Heart right ventricle (tissue), 16 donors: ENCODE measurements at places on chromosomes 12 and 14. TPM values are rescaled to one million over a fixed set of nuclear protein-coding genes. Genes with fewer than 3 reads are reported as not detected.

DNA sequence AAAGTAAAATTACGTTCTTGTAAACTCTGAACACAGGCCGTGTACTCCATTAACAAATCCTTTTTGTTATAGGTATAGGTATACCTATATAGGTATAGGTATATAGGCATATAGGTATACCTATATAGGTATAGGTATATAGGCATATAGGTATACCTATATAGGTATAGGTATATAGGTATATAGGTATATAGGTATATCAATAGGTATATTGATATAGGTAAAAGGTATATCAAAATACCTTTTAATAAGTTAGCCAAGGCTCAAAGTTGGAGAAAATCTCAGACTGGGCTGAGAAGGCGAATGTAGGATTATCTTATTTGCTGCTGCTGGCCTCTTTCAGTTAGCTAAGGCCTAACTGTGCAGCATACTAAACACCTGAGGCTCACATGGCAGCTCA lies 3.4 kb downstream of the SCFD1 start:
- no peak overlapping the region for H3K4me3 ChIP-seq
- no peaks in the 10 kb centered on the region for H3K27me3 ChIP-seq
- H3K36me3 ChIP-seq, result no peaks in the 10 kb centered on the region
- peaks cover 49% of the 10 kb centered on the region for H3K4me1 ChIP-seq
- no peak overlapping the region for H3K27ac ChIP-seq

DNA sequence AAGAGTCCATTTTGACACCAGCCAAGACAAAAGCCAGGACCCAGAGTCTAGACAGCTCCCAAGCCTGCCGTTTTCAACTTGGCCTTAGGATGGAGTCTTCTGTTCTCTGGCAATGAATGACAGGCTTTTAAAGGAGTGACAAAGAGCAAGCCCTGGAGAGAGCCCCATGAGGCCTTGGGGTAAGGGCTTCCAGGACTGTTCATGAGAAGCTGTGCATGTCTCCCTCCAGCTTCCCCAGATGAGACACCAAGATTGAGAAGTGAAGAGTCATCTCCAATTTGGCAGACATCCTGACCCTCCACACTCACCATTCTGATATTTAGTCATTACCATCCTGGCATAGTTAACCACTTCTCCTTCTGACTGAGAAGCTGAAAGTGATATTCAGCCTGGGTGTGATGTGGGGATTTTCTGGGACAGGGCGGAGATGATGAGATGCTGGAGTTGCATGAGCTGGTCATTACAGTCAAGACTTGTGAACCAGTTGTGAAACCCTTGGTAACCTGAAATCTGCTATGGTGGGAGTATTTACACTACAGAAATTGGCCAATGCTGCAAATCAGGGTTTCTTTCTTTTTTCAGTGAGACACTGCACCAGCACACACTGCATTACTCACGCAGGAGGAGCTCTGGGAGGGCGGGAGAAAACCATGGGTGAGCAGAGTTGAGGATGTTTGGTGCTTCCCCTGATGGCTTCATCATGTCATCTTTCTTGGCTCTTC lies 77.8 kb downstream of the VCPKMT start:
- no peak overlapping the region for H3K4me3 ChIP-seq
- H3K4me1 ChIP-seq, result peaks cover 12% of the 10 kb centered on the region
- no peaks in the 10 kb centered on the region for H3K27me3 ChIP-seq
- DNase-seq, result no peak

GRCh38 chr12:121524196-121524916 lies 56.5 kb downstream of the KDM2B start:
- H3K4me1 ChIP-seq, result peaks cover 22% of the 10 kb centered on the region
- no peak overlapping the region for H3K27ac ChIP-seq
- H3K4me3 ChIP-seq, result no peak overlapping the region
- no peaks in the 10 kb centered on the region for H3K27me3 ChIP-seq
- no peaks in the 10 kb centered on the region for H3K36me3 ChIP-seq

DNA sequence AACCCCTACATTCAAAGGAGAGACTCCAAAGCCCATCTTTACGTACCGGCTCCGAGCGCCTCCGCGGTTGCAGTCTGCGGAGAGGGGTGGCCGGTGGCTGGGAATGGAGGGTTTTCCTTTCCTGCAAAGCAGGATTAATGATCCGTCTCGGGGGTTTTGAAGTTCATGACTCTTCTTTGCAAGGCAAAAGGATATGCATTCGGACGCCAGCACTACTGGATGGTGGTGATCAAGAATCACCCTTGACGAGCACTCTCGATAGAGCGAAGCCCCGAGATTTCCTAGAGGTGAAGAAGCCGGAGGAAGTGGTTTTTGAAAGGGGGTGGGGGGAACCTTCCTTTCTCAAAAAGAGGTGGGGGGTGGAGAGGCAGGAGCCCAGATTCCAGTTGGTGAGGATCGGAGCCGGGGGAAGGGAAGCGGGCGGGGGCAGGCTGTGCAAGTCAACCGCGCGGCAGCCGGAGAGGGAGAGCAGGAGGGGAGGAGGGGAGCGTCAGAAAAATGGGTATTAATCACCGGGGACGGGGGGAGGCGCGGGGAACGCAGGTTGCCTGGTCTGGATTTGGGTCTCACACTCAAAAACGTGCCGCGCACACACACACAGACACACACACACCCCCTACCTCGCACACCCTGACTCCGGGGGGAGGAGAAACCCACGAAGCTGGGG lies at the start of gene GRIN2B:
GRIN2B (minus strand) TSS at position 307 of the 667 bp plus-strand sequence. CDS start 115,394 bp downstream, outside the sequence.
- DNase-seq, result no peak
- H3K27ac ChIP-seq, result no peak within 1 kb of the TSS
- H3K36me3 ChIP-seq, result no peaks in the 10 kb centered on the region

Gene TMEM229B
- polyA plus RNA-seq, result 0.68 TPM

DNA sequence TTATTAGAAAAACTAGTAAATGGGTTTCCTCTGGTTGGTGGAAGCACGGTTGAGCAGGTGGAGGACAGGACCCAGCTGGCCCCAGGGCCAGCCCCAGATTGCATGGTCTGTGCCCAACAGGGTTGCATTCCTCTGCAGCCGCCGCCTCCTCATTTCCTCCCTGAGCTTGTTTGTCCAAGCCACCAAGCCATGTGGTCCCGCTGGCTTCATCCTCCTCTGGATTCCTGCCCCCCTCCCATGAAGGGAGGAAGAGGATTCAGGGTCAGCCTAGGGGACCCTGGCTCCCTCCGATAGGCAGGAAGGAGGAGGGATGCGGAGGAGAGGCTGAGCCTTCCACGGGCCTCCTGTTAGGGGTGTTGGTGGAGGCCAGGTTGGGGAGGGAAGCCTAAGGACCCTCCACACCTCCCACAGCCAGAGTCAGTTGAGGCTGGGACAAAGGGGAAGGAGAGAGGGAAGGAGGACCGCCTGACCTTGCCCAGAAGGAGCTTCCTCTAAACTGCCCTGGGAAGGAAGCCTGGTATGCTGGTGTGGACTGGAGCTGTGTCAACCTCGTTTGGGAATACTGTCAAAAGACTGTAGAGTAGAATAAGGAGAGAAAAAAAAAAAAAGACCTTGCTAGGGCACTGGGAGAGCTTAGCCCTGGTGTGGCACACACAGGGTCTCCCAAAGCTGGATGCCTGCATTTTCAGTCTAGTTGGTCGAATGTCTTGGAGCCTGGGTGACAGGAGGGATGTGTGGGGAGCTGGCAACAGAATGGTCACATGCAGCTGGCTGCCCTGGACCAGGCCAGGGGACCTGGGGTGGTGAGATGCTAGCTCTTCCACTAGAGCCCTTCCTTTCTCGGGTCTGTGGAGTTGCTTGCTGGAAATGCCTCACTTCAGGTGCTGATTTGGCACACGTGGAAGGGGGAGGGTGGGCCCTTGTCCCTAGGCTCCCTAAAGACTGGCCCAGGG lies 42.4 kb downstream of the PLEKHG3 start:
- DNase-seq, result no peak
- H3K27me3 ChIP-seq, result no peaks in the 10 kb centered on the region
- peaks cover 56% of the 10 kb centered on the region for H3K36me3 ChIP-seq
- H3K4me1 ChIP-seq, result peaks cover 17% of the 10 kb centered on the region
- H3K4me3 ChIP-seq, result no peak overlapping the region

DNA sequence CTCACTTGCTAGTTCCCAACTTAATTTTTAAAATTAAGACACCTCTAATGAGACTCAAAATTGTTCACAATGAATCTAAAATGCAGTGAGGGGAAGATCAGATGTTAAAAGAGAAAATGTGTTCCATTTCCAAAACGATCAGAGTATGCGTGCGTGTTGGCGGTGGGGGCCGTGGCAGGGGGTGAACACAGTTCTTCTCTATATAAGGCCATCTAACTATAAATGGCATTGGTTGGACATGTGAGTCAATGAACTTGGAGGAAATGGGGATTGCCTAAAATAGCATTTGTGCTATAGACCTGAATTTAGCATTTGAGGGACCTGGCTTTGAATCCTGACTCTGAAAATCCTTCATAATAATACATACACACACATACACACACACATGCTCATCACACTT lies 149.4 kb downstream of the FOXN3 start:
- no peak for DNase-seq
- H3K4me3 ChIP-seq, result no peak overlapping the region
- H3K36me3 ChIP-seq, result no peaks in the 10 kb centered on the region

GRCh38 chr12:94699801-94700200 lies 49.4 kb upstream of the TMCC3 start:
- H3K4me1 ChIP-seq, result no peaks in the 10 kb centered on the region
- H3K27ac ChIP-seq, result no peak overlapping the region
- H3K27me3 ChIP-seq, result no peaks in the 10 kb centered on the region
- H3K36me3 ChIP-seq, result no peaks in the 10 kb centered on the region
- DNase-seq, result no peak

Gene PTPN21
- 5.3 TPM for polyA plus RNA-seq
